NCI-H1105 treated with DMSO at 0.1 percent for 48 hours (cell line): ENCODE measurements at places on chromosomes 4 and X.

- no peak for DNase-seq
Measured at GRCh38 chr4:11914406-11914805, 485.7 kb upstream of the HS3ST1 start.

DNA sequence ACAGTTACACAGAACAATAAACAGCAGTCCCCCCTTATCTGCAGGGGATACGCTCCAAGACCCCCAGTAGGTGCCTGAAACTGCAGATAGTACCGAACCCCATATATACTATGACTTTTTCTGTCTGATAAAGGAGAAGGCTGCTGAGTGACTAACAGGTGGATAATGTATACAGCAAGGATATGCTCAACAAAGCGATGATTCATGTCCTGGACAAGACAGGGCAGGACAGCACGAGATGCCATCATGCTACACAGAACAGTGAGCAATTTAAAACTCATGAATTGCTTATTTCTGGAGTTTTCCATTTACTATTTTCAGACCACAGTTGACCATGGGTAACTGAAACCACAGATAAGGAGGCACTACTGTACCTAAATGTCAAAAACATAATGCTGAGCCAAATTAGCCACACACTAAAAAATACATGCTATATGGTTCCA, 76.1 kb downstream of the MANBA start:
- no peak for DNase-seq

DNA sequence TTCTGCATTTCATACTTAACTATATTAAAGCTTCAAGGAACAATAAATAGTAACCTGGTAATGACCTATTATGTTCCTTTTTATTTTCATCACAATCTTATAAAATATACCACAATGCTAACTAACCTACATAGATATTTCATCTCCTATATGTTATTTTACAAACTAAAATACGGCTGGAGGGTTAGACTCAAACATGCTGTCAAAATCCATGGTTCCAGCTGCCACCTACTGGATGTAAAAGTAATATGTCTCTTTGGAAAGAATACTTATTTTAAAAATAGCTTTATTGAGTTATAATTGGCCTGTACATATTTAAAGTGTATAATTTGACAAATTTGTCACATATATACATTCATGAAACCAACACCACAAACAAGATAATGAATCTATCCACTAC, 15.0 kb downstream of the RGN start:
- peak; percentile 31 for DNase-seq

- DNase-seq = no peak
Measured at GRCh38 chr4:169251291-169252235, 19.2 kb downstream of the SH3RF1 start.

- no peak for DNase-seq
Measured at GRCh38 chr4:57234252-57234775, 124.1 kb upstream of the IGFBP7 start.

GRCh38 chr4:118757761-118758251, 72.6 kb downstream of the METTL14 start:
- no peak for DNase-seq

- DNase-seq = peak; percentile 2
Measured at GRCh38 chr4:169311643-169312365, 41.0 kb upstream of the SH3RF1 start.

DNA sequence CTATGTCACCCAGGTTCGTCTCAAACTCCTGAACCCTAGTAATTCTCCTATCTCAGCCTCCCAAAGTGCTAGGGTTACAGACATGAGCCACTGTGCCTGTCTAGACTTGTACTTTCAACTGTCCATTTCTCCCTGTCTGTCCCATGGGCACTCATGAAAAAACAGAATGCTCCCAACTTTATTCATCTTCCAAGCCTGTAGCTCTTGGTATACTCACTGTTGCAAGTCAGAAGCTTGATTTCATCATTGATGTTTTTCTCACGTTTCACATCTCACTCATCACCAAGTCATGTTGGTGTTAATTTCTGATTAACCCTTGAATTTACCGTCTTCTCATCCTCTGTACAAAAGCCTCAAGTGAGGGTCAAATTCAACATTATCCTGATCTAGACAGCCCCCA, 7.3 kb upstream of the SRP72 start:
- DNase-seq = no peak

DNA sequence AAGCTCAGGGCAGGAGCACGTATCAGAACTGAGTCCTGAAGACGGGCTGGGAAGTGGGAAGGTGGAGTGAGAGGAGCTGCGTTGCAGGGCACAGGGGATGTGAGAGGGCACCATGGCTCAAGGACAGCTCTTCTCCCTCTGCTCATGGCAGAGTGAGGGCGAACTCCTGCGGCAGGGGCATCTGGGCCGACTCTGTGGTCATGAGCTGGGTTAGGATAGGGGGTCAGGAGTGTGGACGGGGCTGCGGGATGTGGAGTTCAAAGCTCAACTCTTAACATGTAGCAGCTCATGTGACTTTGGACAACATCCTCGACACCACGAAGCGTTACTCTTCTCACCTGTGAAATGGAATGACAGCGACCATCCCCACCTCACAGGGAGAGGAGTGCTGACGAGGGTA, 19.4 kb upstream of the SORCS2 start:
- no peak for DNase-seq

DNA sequence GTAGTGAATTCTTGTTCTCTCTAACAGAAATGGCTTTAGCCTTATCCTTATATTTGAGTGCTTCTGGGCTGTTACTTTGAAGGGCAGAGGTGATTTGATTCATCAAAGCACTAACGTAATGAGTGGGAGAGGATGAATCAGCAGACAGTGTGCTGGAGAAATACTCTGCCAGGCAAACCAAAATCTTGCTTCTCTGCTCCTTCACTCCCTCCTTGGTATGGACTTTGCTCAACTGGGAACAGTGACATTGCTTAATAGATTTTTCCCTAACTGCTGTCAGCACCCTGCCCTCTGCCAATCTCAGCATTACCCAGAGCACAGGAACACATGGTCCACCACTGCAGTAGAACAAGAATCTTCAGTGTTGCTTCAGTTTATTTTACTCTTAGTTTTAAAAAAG, 56.0 kb downstream of the PDLIM5 start:
- DNase-seq = no peak

DNA sequence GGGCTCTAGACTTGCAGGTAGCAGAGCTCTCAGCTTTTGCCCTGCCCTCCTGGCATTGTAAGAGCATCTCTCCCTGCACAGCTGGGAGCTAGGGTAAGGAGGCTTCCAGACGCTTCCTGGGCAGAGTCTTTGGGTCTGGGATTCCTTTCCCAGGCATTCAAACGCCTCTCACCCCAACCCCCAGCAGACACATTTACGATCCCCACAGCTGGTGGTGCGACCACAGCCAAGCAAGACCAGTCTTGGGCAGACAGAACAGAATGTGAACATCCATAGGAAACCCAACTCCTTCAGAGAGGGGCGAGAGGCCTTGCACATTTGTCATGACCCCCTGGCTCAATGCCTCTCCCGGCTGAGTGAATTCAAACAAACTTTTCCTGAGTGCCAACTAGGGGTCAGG, 38.1 kb upstream of the CD99L2 start:
- no peak for DNase-seq

- DNase-seq = peak; percentile 76
Measured at GRCh38 chr4:151408630-151409469, at the start of gene FHIP1A. FHIP1A (plus strand) TSS chr4:151409176; CDS start chr4:151566260, 157,084 bp downstream.

GRCh38 chr4:83556006-83556707, 20.2 kb downstream of the GPAT3 start:
- DNase-seq = no peak

GRCh38 chr4:33989820-33990443, 2254.4 kb downstream of the ARAP2 start:
- DNase-seq = peak; percentile 93

- no peak for DNase-seq
Measured at GRCh38 chrX:149837639-149838038, 43.3 kb upstream of the MAGEA8 start.

DNA sequence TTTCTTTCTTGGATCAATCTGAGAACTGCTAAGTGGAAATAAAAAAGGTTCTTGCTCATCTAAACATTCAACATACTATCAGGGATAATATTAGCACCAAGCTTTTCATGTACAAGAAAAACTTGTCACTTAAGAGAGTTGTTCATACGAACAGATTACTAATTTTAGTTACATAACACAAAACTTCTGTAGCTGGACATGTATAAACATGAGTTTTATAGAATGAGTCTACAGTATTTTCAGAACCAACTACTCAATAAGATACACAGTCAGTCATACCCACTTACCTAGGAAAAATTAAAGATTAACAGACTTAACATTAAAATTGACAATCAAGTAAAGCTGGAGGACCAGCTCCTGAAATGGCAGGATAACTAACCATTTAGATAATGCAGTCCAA, 540.1 kb upstream of the FAM241A start:
- no peak for DNase-seq

DNA sequence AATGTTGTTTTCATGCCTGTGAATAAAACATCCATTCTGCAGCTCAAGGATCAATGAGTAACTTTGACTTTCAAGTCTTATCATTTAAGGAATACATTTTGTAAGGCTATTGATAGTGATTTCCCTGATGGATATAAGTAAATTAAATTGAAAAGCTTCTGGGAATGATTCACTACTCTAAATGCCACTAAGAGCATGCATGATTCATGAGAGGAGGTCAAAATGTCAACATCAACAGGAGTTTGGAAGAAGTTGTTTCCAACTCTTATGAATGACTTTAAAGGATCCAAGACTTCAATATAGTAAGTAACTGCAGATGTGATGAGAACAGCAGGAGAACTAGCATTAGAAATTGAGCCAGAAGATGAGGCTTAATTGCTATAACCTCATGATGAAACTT, 1487.3 kb downstream of the PCDH7 start:
- DNase-seq = no peak

DNA sequence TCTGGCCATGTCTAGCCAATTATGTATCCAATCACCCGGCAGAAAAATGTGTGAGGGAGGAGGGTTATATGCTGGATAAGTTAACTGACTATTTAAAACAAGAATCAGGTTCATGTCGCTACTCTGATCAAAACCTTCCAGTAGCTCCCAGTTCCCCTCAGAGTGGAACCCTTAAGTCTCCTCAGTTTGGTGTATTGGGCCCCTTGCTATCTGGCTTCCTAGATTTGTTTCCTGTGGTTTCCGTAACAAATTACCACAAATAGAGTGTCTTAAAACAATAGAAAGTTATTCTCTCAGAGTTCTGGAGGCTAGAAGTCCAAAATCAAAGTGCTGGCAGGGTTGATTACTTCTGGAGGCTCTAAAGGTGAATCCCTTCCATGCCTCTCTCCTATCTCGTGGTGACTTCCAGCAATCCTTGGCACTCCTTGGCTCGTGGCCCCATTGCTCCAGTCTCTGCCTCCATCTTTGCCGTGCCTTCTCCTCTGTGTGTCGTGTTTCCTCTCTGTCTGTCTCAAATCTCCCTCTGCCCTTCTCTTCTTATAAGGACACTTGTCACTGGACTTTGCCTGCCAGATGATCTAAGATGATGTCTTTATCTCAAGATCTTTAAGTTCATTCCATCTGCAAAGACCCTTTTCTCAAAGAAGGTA, 10.5 kb upstream of the ENPP6 start:
- no peak for DNase-seq

- DNase-seq = no peak
Measured at GRCh38 chrX:137749246-137749645, 183.3 kb downstream of the ZIC3 start.

GRCh38 chr4:108168671-108169523, at the start of gene LEF1:
LEF1 (minus strand) TSS chr4:108168932; CDS start chr4:108167767, 1,165 bp downstream.
- DNase-seq = peak; percentile 66

DNA sequence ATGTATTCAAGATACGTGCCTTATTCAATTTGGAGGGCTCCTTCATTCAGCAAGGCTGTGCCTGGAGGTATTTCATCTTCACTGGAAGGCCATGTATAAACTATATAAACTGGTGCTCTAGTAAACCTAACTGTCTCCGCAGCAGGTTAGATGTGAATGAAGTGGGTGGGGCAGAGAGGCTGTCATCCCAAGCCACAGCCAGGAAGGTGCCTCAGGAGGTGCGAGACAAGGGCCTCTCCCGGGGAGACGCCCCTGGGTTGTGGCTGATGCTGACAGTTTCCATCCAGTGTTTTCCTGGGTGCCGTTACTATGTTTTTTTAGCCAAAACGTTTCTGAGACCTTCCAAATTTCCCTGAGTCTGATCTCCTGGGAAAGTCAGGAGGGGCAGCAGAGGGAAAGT, 221.5 kb upstream of the RPL34 start:
- DNase-seq = no peak
